ENCODE measurements at places on chromosomes 16 and 17.

DNA sequence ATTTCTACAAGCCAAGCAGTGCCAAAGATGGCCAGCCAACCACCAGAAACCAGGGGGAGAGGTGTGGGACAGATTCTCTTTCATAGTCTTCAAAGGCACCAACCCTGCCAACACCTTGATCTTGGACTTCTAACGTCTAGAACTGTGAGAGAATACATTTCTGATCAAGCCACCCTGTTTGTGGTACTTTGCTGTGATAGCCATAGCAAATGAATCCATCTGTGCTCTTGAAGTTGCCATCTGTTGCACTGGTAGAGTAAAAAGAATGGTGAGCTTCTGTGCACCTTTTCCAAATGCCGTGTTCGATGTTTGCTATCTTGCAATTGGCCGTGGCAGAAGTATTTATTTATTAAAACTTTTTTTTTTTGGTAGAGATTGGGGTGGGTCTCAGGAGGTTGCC is 16.7 kb upstream of the ADGRG1 start:
- no peak for DNase-seq

DNA sequence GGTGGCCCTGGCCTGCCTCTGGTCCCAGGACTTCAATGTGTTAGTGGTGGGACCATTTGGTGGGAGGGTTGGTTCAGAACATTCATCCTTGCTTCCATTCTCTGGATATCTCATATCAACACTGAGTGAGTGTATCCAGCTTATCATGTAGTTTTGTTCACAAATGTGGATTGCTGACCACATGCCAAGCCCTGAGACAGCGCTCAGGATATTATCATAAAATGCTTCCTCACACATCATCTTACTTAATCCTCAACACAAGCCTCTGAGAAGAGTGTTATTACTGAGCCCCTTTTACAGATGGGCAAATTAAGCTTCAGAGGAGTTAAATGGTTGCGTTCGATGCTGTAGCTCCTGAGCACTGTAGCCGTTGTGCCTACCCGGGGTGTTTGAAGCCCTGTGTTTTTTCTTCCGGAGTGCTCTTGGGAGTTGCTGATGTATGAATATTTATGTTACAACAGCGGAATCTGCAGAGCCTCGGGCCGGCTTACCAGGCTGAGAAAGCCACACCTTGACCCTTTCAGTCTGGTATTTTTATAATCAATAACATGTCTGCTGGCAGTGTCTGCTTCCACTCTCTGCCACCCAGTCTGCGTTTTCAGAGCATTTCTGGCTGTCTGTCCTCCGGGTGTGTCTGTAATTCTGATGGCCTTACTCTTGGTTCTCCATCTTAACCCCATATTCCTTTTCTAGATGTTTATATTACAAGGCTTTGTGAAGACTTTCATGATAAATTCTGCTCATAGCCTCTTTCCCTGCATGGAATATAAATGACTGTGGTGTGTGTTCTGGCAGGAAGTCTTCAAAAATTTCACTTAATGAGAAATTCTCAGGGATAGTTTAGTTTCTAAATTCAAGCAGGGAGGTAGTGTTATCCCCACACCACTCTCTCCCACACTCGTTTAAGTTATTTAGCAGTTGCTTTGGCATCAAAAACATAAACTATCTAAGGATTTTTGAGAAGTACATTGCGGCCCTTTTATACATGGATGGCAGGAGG is 2.9 kb downstream of the GLP2R start:
- no peak for DNase-seq

DNA sequence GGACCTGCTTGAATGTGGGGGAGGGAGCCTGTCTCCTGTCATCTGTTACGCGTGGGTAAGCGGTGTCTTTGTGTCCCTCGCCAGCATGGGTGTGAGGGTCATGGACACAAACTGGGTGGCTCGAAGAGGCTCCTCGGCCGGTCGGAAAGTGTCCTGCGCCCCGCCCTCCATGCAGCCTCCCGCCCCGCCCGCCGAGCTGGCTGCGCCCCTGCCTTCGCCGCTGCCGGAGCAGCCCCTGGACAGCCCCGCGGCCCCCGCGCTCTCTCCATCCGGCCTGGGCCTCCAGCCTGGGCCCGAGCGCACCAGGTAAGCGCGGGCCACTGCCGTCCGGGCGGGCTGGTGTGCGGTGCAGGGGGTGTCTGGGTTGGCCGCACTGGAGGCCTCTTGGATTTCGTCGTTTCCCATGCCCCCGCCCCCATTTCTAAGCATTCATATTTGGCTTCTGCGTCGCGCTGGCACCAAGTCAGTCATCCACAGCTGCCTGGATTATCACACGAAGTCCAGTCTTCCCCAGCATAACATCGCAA is 43.8 kb downstream of the ELAC2 start:
- peak; percentile 46 for DNase-seq

- DNase-seq, result no peak
These were observed 3.9 kb upstream of the RAB40B start for GRCh38 chr17:82702231-82702927.

DNA sequence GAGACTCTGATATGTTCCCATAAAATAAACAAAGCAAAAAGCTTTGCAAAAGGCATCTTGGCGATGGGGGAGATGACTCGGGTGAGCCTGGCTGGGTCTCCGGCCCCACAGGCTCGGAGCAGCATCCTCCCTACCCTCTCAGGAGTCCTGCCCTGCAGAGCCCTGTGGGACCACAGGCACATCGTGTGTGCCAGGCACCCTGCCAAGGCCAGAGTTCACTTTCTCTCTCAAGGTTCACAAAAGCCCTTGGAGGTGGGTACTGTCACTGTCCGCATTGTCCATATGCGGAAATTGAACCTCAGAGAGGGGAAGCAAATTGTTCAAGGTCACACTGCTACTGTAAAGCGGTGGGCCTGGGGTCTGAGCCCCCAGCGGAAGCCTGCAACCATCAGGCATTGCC is 48.5 kb downstream of the CRISPLD2 start:
- no peak for DNase-seq

- DNase-seq, result no peak
These were observed 25.0 kb downstream of the ALOX15 start for GRCh38 chr17:4616476-4616875.

- DNase-seq, result peak; percentile 46
These were observed 901 bp upstream of the HEATR6 start for GRCh38 chr17:60079401-60080243.

DNA sequence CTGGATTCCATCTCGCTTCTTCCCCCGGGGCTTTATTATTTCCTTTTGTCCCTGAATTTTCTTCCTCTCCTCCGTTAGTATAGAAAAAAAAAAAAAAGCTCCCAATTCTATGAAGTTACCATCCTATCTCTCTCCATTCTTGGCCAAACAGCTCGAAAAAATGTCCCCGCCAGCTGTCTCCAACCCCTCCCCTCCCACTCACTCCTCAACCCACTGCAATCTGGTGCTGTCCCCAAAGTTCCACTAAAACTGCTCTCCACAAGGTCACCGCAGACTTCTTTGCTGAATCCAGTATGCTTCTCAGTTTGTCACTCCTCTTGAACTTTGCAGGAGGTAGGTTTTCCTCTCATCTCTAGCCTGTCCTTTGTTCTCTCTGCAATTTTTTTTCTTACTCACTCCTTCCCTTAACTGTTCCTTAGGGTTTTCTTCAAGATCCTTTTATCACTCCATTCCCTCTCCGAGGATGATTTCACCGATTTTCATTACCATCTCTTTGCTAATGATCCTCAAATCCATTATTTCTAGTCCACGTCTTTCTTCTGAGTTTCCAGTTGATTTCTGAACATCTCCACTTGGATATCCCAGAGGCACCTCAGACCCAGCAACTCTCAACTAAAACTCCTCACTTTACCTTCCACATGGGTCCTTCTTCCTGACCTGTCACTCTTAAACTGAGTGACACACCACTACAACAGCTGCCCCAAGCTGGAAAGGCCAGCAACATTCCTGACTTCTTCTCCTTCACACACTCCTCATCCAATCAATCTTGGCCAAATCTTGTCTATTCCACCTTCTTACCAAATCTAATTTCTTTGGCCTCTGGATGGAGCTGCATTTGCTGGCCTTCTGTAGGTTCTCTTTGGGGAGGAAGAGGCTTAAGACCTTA is 1.5 kb upstream of the SUMO2 start:
- DNase-seq, result no peak

DNA sequence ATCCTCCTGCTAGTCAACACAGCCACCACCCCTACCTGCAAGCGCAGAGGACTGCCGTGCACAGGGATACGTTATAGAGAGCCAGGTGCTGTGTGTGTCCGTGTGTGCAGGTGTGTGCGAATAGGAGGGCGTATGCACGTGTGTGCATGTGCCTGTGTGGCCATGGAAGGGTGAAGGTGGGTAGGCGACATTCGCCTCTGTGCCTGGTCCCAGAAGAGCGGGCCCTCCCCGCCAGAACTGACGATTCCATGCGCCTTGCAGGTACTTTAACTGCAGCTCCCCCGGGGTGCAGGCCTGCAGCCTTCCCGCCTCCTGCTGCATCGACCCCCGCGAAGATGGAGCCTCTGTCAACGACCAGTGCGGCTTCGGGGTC is 8.7 kb downstream of the PDE6G start:
- no peak for DNase-seq

- DNase-seq, result no peak
These were observed 206.4 kb downstream of the KIF2B start for GRCh38 chr17:54028986-54029580.

DNA sequence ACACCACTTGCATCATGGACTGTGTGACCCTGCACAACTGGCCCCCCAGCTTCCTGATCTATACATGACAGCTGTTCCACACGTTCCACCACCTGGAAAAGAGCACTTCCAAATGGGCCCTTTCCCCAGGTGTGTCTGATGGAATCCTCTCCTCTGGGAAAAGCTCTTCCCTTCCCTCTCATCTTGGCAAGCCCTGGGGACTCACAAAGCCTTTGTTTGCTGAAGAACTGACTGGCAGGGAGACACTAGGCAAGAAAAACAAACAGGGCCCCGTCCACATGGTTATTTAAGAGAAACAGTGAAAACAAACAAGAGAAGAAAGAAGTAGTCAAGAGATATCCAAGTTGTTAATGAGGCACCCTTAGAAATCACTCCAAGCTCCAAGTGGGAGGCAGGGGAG is 52.6 kb downstream of the C16orf95 start:
- DNase-seq, result no peak

- DNase-seq, result no peak
These were observed 6.8 kb upstream of the CLUH start for GRCh38 chr17:2718150-2718938.

DNA sequence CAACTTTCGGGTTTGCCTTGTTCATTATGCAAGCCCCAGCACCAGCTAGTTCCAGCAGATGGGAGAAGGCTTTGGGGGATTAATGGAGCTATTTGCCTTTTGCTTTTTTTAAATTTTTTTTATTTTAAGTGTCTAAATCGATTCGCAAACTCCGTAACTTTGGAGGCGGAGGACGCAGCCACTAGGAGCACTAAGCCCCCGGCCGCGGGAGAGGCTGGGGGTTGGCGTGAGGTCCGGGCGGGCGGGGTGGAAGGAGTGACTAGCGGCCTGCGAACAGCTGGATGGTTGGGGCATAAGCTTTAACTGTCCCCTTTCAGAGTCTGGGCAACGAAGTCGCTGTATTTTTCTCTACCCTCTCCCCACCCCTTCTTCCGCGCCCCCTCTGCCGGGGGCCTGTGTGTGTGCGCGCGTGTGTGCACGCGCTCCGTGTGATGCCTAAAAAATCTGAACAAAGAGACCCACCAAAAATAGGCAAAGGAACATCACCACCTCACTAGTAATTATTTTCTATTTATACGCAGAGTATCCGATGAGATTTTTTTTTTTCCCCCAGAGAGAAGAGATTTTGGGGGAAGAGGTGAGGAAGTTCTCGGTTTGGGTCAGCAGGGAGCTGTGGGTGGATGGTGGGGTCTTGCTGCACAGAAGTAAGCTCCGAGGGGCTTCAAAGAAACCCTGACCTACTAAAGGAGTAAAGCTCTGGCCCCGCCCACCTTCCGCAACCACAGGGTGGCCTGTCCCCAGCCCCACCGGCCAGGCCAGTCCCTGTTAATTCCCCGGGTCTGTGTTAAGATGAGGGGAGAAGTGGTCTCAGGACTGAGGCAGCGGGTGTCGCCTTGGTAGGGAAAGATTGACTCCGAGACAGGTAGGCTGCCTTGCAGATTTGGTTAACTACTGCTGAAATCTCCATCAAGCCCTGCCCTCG is 2.3 kb downstream of the SHISA9 start:
- DNase-seq, result no peak

DNA sequence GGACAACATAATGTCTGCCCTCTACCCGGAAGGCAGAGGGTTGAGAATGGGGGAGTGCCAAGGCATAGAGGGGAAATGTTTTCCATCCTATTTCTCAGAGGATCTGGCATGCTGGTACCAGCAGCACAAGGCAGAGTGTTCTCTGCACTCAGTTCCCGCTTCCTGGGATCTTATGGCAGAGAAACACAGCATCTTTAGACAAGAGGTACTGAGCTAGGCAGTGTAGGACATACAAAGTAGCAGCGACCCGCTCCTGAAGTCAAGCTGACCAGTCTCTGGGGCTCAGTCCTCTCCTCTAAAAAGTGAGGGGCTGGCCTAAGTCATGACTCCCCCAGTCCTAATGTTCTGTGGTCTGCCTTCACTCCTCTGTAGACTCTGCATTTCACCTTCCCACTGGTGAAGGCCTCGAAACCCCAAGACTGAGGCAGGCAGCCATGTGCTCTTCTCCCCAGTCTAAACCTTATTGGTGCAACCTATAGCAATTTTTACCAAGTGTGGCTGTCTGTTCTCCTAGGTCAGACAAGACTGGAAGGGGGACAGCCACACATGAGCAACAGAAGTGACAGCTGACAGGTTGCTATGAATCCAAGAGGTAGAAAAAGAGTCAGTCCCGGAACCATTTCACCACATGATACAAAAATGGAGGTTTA is 11.3 kb upstream of the TSPOAP1 start:
- DNase-seq, result no peak

GRCh38 chr17:75031972-75032719 is 14.6 kb downstream of the ATP5PD start:
- DNase-seq, result peak; percentile 80

DNA sequence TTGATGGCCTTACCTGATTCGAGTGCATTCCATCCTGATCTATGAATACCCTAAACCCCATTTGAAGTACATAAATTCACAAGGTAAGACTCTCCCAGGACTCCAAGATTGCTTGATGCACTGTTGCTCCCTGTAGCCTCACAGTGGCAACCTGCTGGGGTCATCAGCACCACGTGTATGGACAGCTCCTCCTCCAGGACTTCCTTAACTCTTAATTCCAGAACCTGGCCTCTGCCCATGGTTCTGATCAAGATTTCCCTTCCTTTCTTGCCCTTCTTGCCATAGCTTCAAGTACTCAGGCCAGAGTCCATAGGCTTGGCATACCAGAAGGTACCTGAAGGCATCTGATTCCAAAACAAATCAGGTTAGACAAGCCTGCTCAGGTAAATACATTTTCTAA is 34.0 kb upstream of the NLK start:
- peak; percentile 32 for DNase-seq

- DNase-seq, result no peak
These were observed 21.3 kb upstream of the UBE2I start for GRCh38 chr16:1287982-1288670.

DNA sequence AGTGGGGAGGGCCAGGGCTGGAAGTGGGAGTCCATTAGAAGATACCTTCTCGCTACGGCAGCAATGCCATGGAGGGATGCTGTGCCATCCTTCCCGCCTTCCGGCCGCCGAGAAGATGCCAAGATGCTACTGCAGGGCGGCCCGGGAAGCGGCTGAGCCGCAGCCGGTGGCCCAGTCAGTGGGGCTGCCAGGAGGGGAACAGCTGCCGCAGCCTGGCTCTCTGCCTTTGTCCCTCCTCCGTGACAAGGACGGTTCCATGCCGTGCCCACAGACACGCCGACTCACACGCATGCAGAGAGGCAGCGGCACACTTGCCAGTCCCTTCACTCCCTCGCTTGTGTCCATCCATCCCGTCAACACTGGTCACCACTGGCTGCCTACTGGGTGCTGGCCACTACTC is 20.2 kb upstream of the NCBP3 start:
- no peak for DNase-seq

- peak; percentile 83 for DNase-seq
These were observed 36.1 kb downstream of the HIC1 start for GRCh38 chr17:2090804-2091534.

Data from hindlimb muscle (tissue), 1 donor.